Smooth muscle cell of the brain vasculature (primary cell): ENCODE measurements at places on chromosomes 6 and 20.

- DNase-seq, result no peak
These were observed 35.5 kb upstream of the ADTRP start for GRCh38 chr6:11814106-11814505.

- DNase-seq, result no peak
These were observed 3.7 kb upstream of the CD40 start for GRCh38 chr20:46114449-46114848.

GRCh38 chr6:28977341-28978132 is 27.6 kb downstream of the ZNF311 start:
- DNase-seq, result no peak

GRCh38 chr6:94636780-94637385 is 940.5 kb upstream of the MANEA start:
- no peak for DNase-seq

DNA sequence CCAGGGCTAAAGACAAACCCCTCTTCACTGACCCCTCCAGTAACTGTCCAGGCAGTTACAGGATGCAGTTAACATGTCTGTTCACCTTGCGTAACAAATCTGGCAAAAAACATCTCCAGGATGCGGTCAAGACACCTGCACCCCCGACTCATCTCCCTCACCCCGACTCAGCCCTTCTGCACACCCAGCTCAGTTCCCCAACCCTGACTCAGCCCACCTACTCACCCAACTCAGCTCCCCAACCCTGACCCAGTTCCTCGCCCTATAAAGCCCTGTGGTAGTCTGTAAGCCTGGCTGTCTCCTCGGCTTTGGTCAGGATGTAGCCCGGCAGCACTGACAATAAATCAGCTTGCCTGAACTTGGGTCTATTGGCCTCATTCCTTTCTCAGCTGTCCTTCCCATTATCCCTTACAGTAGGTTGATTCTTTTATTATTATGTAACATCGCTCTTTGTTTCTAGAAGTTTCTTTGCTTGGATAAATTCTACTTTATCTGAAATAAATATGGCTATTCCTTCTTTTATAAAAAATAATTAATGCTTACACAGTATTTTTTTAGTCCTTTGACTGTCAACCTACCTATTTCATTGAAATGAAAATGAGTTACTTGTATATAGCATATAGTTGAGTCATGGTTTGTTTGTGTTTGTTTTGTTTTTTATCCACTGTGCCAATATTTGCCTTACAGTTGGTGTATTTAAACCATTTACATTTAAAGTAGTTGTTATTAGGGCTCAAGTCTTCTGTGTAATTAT is 12.9 kb upstream of the ADTRP start:
- DNase-seq, result no peak
